ENCODE measurements at places on chromosomes 11 and 22.

DNA sequence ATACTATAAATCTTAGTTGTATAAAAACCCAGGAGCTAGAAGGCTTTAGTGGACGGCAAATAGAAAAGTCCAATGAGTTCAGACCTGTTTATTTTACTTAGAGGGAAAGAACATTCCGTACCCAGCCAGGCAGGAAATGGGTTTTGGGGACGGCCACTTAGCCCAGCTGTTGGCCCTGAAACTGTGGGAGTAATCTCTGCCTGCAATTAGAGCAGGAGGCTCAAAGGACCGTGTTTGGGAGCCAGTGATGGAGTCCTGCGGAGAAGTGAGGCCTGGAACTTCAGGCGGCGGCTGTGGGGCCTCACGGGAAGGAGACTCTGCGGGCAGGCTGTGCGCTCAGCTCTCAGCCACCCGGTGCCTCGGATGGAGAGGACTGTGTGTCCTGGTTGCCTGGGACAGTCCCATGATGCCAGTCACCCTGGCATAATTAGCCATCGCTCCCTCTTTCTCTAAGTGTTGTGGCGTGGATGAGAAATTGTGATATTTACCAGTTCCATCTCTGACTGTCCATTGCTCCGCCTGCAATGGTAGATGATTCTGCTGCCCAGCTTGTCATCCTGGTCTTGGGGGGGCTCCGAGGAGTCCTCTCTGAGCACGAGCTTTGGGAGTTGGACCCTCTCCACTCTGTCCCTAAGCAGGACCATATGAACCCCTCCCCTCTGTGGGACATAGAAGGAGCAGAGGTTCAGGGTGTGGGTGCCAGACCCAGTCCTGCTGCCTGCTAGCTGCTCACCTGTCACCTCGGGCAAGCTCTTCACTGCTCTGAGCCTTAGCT is 530.3 kb downstream of the TBC1D22A start:
- DNase-seq, result no peak

DNA sequence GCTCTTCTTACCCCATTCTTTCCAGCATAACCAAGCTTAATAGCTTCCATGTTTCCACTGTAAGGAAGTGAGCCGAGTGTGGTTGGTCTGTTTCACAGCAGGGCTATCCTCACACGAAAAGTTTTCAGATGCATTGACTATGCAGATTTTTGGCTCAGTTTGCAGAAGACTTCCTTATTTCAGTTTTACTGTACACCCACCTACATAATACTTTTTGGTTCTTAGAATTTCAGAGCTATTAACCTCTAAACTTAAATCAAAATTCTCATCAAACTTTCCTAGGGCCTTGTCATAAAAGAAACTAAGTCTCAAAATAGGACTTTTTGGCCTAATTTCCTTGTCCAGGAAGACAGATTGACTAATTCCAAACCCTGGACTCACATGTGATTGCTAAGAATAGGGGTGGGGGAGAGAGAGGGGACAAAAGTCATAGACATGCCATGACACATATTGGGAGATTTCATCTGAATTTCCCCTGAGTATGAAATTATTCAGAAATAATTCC is 7.3 kb upstream of the EHF start:
- no peak for DNase-seq

- DNase-seq, result no peak
Observed at GRCh38 chr11:36485298-36486002, 24.6 kb downstream of the TRAF6 start.

DNA sequence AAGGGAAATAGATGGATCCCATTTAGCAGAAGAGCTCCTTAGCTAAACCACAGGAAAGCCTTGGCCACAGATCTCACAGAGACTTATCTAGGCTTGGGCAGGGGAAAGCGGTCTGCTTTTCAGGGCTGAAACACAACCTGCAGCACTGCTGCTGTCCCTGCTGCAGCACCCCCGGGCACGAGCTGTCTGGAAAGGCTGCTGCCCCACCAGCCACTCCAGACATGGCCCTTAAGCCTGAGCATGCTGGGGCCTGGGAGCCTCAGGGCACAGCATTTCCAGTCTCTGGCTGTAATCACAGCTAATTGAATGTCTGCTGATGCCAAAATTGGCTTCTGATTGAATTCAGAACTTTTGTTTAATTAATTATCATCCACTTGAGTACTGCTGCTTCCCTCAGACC is 115.0 kb downstream of the TMPRSS5 start:
- no peak for DNase-seq

DNA sequence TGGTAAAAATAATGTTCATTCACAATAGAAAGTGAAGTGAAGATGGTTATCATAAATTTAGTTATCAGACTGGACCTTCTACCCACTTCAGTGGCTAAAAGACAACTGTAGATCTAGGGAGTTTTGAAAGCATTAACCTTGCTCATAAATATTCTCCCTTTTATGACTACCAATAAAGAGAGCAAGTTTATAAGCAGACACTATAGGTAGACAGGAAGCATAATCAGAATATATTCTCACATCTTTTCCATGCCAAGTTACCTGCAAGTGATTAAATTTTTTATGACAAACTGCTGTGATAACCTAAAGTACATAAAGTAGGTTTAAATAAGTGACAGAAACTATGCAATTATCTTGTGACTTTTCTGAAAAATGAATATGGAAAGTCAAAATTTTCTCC is 62.5 kb downstream of the LUZP2 start:
- no peak for DNase-seq

- DNase-seq, result no peak
Observed at GRCh38 chr11:12133547-12134235, 23.3 kb downstream of the MICAL2 start.

DNA sequence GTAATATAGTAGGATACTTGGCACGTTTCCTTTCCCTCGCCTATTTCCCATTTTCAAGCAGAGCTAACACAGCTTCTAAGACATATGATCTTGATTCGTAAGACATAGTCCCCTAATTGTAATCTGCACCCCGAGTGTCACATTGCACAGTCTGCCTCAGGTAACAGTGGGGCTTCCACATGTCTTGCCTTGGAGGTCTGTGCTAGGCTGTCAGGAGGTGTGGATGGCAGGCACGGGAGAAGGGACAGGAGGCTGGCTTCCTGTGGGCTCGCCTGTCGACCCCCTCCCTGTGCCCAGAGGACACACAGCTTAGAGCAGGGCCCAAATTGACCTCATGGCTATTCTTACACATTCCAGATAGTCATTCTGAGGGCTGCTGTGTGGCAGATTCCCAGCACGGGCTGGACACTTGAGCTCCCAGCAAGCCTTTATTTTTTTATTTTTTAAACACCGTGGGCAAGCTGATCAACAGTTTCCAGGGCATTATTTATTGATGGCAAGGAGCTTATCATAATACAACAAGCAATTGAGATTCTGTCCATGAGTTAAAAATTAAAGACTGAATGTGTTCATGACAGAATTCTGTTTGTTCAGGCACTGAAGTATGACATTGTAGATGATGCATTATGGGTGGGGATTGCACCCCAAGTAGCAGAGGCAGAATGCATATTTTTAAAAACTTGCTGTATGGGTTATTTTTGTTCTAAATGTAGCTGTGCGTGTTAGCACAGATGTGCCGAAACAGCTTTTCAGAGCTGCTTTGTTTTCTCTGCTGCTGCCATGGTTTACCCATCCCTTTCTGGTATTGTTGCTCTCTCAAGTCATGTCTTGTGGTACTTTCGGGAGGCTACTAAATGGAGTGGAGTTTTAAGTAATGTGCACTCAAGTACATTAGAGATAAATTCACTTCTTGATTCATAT is 113.0 kb downstream of the ATXN10 start:
- no peak for DNase-seq

DNA sequence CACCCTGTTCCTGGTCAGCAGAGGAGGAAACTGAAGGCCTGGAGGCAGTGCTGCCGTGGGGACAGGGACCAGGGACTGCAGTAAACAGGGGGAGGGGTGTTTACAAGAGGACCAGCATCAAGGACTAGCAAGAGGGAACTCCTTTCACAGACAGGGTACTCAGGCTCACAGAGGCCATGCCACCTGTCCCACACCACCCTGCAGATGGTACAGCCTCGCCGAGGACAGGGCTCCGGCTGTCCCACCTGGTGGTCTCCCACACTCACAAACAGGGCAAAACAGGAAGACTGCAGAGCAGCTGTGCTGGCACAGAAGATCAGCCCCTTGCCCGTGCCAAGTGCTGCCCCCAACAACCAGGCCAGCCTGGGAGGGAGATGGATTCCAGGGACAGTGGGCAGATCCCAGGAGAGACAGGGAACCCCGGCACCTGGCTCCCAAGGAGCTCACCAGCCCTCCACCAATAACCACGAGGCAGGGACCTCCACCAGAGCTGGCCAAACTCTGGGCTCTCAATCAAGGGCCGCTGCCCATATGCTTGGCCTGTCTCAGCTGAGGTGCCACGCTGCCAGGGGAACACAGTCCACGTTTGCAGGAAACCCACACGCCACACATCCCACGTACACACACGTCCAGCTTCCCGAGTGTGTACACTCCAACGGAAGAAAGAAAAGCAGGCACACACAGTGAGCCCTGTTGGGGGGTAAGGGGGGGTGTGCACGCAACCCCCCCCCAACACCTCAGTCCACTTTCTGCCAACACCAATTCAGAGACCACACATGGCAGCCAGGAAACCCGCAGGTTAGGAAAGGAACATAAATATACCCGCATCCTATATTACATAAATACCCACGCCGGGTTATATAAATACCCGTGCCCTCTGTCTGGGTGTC is 2.1 kb downstream of the CSNK1E start:
- no peak for DNase-seq

DNA sequence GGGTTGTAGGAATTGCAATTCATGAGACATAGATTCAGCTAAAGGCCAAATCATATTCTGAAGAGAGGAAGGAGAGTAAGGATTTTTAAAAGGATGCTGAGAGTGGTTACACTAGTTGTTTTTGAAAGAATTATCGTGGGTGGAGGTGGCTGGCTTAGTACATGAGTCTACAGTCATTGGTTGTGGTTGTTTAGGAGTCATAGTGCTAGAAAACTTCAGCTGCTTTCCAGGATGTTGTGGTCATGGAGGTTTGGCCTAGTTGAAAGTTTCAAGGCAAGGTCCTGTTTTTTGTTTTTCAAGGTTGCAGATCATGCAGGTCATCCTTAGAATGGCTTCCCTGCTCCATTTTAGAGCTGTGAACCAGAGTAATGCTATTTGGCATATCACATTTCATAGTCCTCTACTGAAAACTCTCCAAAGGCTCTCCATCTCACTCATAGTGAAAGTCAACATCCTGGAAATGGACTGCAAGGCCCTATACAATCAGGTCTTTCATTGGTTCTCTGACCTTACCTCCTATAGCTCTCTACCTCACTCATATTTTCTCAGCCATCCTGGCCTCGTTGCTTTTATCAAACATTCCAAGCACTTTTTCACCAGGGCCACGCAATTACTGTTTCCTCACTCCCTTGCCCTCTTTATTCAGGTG is 26.1 kb upstream of the ZBTB44 start:
- DNase-seq, result no peak

DNA sequence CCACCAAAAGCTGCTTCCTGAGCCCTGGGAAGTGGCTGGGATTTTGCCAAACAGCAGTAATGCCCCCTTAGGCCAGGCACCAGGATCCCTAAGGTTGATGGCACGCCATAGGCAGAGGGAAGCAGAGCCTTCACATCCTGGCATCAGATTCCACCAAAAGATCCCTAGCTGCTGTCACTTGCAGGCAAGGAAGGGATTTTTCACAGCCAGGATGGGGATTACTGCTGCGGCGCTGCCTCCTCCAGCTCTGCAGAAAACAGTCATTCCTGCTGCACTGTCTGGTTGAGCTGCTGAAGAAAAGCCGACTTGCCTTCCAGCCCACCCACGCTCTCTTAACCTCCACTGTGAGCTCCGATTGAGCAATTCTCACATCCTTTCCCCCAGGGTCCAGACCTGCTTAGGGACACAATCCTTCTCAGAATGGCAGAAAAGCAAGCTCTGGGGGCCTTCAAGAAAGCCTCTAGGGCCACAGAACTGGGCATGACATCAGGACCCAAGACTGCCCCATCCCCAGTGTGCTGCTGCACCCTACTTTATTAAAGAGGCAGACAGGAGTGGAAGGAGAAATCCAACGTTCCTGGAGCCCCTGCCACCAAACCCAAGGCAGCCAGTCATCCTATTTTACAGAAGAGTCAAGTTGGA is 19.9 kb downstream of the SYN3 start:
- DNase-seq, result no peak

DNA sequence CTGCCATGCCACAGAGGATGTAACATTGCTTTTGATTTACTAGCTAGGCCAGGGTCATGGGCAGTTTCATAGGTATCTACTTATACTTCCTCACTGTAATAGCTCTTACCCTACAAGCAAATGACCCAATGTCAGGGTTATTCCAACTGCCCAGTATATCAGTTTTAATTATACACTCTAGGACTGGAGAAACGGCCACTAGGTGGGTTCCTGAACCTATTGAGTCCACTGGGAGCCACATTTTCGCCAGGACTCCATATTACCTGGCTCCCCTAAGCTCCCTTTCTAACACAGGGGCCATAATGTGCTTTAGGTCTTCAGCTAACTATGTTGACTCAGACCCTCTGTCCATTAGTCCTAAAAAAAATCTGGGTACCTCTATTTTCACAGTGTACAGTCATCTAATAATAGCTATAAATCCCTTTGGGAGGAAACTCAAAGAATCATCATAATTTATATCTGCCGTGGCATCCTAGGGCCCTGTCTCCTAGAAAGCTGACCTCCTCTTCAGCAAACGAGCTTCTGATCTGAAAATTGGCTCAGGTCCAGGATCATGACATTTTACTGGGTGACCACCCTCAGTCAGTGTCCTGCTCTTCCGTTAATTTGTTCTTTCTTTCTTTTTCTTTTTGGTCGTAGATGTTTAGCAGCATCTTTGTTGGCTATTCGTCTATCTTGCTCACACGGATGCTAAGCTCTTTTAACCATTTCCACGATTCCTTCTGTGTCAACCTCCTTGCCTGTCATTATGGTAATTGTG is 244.3 kb downstream of the FAM76B start:
- DNase-seq, result no peak

GRCh38 chr11:122691549-122692150 is 36.1 kb downstream of the UBASH3B start:
- no peak for DNase-seq

- DNase-seq, result no peak
Observed at GRCh38 chr11:4891996-4892640, 10.4 kb downstream of the OR51T1 start.

- no peak for DNase-seq
Observed at GRCh38 chr11:133955945-133956421, 785 bp downstream of the IGSF9B start.

DNA sequence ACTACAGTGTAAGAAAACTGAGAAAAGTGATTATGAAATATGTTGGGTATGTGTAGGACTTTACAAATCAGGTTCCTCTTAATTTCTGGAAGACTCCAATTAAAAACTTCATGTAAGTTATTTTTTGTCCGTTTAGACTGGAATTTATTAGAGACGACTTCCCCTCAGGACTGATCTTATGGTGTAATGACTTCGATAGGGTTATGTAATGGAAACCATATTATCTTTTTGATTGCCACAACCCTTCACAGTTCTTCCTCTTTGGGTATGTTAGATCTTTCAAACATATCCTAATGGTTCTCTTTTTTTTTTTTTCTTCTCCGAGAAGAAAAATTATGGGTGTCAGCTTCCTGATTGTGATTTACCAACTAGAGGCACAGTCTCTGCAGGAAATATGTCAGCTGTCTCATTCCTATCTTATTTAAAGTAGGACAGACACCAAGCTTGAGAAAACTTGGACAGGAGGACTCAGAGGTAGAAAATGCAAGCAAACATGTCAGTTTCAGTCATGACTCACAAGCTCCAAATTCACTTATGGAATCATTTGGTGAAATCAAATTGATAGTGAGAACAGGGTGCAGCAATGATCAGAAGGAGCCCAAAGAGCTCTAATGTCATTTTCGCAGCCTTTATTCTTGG is 11.1 kb upstream of the LDLRAD3 start:
- DNase-seq, result no peak

- no peak for DNase-seq
Observed at GRCh38 chr11:78078218-78079167, 1.2 kb downstream of the NDUFC2 start.

- no peak for DNase-seq
Observed at GRCh38 chr11:70703141-70704064, 305.1 kb downstream of the CTTN start.
